Kidney (tissue), 22 donors: ENCODE measurements at places on chromosomes 2 and 18. TPM values are rescaled to one million over a fixed set of nuclear protein-coding genes. Genes with fewer than 3 reads are reported as not detected.

Gene FBXO48
- polyA plus RNA-seq, result 0.86 TPM

Gene CYP27A1
- polyA plus RNA-seq, result 43.3 TPM

Gene SLC14A1
- 15.3 TPM for polyA plus RNA-seq

Gene KIF5C
- polyA plus RNA-seq, result 1.0 TPM

Gene COPS9
- polyA plus RNA-seq, result 310 TPM

Gene ATP6V1B1
- 400 TPM for polyA plus RNA-seq

Gene SLC8A1
- polyA plus RNA-seq, result 12.9 TPM

Gene OTOF
- not detected for polyA plus RNA-seq

Gene ITGA4
- 0.39 TPM for polyA plus RNA-seq

Gene BMP10
- polyA plus RNA-seq, result not detected

Gene TBR1
- polyA plus RNA-seq, result not detected

Gene CARF
- 2.7 TPM for polyA plus RNA-seq

Gene PTH2R
- polyA plus RNA-seq, result 11.0 TPM

Gene ALPG
- polyA plus RNA-seq, result not detected

Gene RAB3GAP1
- polyA plus RNA-seq, result 16.6 TPM

Gene SERPINB4
- not detected for polyA plus RNA-seq

Gene ANKRD44
- 2.2 TPM for polyA plus RNA-seq

Gene ADGRF3
- polyA plus RNA-seq, result 1.8 TPM

Gene ELOA2
- polyA plus RNA-seq, result not detected

Gene GRHL1
- polyA plus RNA-seq, result 2.3 TPM

Gene VWA3B
- polyA plus RNA-seq, result not detected

Gene HK2
- polyA plus RNA-seq, result 0.47 TPM

Gene KLHL30
- 0.24 TPM for polyA plus RNA-seq

Gene TP53I3
- polyA plus RNA-seq, result 85.0 TPM

Gene GLS
- polyA plus RNA-seq, result 196 TPM

Gene CNRIP1
- polyA plus RNA-seq, result 8.7 TPM

Gene DUSP28
- 5.9 TPM for polyA plus RNA-seq

Gene B3GNT2
- polyA plus RNA-seq, result 17.5 TPM

Gene ASB18
- polyA plus RNA-seq, result not detected

Gene CCDC121
- 4.2 TPM for polyA plus RNA-seq

Gene PNPT1
- polyA plus RNA-seq, result 9.0 TPM

Gene ABCG8
- 0.09 TPM for polyA plus RNA-seq

Gene IL36RN
- not detected for polyA plus RNA-seq

Gene TEKT4
- not detected for polyA plus RNA-seq

Gene EPHA4
- 4.8 TPM for polyA plus RNA-seq

Gene LIMS3
- polyA plus RNA-seq, result 1.5 TPM

Gene STAT4
- 1.2 TPM for polyA plus RNA-seq

Gene ALK
- polyA plus RNA-seq, result not detected

Gene ANTXR1
- polyA plus RNA-seq, result 7.0 TPM
